ENCODE measurements at places on chromosomes 12 and 14.
A peak's percentile ranks its signal among the peaks of the same experiment; 100 is the strongest.

DNA sequence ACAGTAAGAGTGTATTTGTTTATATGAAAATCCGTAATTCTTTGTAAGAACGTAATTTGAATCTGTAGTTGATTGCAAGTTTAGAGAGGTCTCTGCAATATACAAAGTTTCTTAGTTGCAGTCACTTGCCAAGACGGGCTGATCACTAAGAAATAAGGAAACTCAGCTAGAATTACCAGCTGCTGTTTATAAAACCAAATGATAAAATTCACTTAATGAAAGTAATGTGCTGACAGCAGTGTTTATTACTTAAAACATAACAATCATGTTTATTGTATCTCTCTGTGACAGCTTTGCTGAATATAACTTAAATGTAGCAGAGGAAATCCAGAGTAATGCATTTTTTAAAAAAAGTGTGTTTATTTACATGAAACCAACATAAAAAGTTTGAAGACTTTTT, 31.2 kb downstream of the SRGAP1 start:
- DNase-seq, result no peak

DNA sequence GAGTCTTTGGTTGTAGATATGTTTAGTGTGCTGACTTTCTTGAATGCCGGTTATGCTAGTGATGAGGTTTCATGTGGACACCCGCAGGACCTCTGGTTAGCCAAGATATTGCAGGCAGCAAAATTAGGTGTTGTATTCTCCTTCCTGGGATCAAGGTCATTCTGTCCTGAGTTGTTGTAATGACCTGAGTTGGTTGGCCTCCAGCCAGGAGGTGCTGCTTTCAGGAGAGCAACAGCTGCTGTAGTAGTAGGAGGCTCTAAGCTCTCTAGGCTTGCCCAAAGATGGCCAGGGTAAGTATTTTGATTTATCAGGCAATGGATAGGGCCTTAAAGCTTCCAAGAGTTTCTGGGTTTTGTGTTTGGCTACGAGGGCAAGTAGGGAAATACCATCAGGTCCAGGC, 56.0 kb upstream of the BDKRB2 start:
- DNase-seq, result no peak

DNA sequence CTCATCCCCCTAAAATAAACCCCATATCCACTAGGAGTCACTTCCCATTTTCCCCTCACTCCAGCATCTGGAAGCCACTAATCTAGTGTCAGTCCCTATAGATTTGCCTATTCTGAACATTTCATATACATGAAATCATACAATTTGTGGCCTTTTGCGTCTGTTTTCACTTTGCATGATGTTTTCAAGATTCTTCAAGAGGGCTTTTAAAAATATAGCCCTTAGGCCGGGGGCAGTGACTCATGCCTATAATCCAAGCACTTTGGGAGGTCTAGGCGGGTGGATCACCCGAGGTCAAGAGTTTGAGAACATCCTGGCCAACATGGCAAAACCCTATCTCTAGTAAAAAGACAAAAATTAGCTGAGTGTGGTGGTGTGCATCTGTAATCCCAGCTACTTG, 104.7 kb downstream of the VEZT start:
- DNase-seq, result peak; percentile 96

DNA sequence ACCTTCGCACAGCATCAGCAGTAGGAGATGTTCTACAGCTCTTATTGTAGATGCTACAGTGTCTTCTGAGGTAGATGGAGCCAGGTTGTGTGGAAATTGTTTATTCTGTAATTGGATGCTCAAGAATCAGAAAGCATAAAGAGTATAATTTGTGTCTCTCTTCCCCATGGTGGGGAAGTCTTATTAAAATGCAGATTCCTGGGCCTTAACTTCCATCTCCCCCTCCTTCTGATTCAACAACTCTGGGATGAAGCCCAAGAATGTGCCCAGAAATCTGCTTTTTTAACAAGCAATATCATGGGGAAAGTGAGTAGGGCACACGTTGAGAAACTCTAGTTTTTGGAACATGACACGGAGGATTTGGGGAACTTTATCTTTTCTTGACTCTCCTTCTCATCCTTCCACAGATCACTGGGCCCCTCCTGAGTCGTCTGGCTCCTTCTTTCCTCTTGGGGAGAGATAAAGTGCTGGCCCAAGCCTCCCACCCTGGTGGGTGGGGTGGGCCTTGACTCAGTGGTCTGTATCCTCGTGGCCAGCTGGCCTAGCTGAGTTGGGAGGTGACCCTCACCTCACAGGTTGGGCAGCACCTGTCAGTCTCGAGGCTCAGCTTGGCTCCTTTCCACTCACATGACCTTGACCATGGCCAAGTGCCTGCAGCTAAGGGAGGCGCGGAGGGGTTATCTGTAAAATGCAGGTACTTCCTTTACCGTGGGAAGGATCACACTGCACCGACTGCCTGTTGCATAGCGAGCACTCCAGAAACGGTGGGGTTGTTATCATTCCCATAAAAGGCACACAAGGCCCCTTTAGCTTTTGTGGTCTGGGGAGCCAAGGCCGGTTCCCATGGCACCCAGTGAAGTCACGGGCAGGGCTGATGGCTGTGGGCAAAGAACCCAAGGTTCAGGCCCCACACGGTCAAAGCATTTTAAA, 141.9 kb downstream of the CHST11 start:
- DNase-seq, result no peak

GRCh38 chr14:59483363-59483762, 845 bp downstream of the L3HYPDH start:
- DNase-seq, result peak; percentile 68

- DNase-seq, result peak; percentile 52
These were observed 2.8 kb downstream of the SRSF9 start for GRCh38 chr12:120466560-120467315.

- no peak for DNase-seq
These were observed 92.2 kb upstream of the DAAM1 start for GRCh38 chr14:59096303-59096702.

DNA sequence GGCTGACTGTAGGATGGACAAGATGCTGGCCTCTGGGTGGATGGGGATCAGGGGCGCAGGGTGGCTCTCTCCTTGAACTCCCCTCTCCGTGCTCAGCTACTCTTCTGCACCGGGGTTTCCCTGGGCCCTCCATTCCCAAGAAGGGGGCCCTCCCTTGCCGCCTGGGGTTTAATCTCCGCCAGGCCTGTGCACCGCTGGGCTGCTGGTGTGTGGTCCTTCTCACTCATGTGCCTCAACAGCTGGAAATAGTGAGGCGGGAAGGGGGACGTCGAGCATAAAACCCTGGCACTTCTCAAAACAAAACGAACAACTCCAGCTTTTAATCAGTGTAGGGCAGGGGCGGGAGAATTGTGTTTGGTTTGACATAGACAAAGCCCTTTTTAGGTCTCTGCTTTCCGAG, 19.0 kb upstream of the SMOC1 start:
- no peak for DNase-seq

- DNase-seq, result no peak
These were observed 65.4 kb upstream of the AMIGO2 start for GRCh38 chr12:47145188-47145587.

GRCh38 chr14:67526676-67527459, 6.2 kb upstream of the PLEKHH1 start:
- DNase-seq, result peak; percentile 52

DNA sequence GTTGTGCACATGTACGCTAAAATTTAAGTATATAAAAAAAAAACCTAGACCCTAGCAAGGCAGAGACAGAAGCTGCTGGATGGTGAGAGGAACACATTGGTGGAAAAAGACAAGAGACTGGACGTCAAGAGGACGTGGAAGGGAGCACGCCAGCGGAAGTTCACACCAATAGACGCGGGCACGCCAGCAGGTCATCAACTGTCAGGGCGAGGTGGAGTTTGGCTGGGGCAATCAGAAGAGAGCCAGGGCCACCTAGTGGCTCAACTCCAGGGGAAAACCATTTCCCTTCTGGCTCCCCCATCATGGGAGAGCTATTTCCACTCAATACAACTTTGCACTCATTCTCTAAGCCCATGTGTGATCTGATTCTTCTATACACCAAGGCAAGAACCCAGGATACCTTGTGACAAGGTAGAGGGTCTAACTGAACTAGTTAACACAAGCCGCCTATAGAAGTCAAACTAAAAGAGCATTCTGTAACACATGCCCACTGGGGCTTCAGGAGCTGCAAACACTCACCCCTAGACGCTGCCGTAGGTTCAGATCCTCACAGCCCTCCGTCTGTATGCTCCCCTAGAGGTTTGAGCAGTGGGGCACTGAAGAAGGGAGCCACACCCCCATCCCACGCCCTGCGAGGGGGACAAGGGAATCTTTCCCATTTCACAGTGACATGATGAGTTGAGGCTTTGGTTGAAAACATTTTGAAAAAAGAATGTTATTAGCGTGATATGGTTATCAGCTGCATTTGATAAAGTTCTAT, 702.7 kb downstream of the TMTC2 start:
- no peak for DNase-seq

- DNase-seq, result peak; percentile 45
These were observed 118.9 kb upstream of the PTPRB start for GRCh38 chr12:70756118-70756517.

DNA sequence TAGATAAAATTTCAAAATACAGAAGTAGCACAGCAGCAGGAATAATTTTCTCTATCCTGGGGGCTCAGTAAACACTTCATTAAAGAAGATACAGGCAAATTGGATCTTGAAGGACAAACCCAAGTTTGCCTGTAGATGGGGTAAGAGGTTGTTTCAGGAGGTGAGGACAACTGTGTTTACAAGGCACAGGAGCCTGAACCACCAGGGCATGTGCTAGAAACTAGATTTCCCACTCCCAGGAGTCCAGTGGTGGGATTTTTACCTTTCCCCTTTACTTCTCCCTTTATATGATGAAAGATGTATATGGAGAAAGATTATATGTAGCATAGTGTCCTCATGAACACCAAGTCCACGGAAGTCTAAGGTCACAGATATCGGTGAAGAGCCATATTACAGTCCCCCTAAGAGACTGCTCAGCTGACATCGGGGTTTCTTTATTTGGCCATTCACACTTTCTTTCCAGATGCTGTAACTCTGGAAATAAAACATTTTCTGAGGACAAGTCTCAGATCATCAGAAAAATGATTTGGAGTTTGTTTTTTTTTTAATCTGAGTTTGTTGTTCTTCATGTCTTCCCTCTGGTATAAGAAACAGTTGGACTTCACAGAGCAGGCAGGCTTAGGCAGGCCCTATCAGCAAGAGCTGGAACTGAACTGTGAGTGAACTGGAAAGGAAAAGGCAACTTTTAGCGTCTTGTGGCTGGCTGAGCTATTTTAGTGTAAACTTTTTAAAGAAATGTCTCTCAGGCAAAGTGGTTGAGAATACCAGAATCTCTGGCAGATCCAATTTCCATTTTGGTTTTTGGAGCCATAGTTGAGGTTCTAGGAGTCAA, 8.0 kb upstream of the EVL start:
- peak; percentile 34 for DNase-seq

DNA sequence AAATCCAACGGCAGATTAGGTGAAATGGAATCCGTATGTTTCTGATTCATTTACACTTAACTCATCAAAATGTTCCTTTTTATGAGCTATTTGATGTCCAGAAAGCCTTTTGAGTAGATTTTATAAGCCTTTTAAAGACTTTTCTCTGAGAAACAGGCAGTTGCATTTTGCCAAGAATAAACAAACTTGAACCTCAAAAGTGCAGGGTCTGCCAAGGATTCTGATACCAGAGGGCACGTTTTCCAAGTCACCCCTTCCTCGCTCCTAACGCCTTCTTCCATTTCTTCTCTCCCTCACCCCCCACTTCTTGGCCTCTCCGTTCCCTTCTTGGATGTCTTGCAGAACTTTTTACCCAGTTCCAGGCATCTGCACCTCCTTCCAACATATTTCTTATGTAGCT, 200.6 kb upstream of the TBX3 start:
- DNase-seq, result no peak

DNA sequence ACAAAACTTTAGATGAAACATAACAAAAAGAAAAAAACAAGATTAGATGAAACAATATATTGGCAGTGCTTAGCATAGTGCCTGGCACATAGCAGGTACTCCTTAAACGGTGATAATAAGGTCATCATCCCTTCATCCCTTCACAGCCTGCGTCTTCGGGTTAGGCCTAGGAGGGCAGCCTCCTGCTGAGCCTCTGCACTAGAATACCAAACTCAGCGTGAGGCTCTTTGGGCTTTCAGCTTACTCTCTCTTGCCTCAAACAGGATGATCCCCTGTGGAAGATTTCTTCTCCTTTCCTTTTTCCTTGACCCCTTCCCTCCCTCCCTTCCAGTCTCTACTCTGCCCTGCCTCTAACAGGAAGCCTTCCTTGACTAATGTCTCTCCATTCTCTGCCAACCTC, 14.4 kb upstream of the FIGNL2 start:
- no peak for DNase-seq

DNA sequence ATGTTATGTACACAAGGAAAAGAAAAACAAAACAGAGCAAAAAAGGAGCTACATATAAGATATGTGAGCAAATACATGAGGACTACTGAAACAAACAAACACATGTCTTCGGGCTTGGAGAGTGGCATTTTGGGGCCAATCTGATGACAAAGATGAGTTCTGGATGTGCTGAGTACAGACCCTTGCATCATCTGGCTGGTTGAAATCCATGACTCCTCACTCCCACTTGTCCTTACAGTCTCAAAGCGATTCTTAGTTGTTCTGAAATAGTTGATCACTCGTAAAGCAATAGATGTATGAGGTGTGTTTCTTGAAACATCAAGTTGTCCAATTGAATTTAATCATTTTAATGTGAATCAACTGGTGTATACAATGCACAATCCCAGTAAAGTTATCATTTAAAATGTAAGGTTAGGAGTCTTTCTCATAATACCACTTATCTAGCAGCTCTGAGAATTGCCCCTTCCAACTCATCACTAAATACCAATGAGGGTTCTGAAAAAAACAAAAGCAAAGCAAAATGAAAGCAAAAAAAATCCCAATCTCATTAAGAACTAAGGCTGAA, 136.9 kb downstream of the ITPR2 start:
- DNase-seq, result no peak

DNA sequence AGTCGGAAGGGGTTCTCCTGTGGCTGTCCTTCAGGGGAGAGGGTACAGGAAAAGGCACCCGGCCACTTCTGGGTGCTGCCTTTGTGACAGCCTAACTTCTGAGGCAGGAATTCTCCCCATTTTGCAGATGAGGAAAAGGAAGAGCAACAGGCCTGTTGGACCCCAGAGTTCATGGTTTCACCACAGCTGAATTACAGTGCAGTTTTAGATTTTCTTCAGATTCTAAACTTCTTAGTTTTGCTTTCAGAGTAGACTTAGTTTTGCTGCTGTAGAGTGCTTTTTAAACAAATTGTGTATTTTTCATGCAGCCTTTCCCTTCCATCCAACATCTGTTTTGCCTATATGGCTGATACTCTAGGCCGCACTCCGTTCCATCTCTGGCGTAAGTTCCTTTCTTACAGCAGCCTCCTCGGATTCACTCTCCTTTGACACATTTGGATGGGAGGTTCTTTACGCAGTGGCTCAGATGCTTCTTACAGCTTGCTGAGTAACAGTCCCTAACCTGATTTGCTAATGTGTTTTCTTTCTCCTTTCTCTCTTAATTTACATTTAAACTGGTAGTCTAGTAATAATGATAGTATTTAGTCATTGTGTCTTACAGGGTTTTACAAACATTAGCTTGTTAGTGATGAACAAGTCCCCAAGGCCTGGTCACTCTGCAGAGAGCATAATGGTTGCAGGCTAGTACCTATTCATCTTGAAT, 7.8 kb downstream of the TRAF3 start:
- DNase-seq, result no peak
